Activated CD4-positive, CD25-positive, alpha-beta regulatory T cell treated with anti-CD3 and anti-CD28 coated beads, Interleukin-2, amount 50 U/mL, for 16 hours (primary cell): ENCODE measurements at places on chromosomes 5 and 9.

DNA sequence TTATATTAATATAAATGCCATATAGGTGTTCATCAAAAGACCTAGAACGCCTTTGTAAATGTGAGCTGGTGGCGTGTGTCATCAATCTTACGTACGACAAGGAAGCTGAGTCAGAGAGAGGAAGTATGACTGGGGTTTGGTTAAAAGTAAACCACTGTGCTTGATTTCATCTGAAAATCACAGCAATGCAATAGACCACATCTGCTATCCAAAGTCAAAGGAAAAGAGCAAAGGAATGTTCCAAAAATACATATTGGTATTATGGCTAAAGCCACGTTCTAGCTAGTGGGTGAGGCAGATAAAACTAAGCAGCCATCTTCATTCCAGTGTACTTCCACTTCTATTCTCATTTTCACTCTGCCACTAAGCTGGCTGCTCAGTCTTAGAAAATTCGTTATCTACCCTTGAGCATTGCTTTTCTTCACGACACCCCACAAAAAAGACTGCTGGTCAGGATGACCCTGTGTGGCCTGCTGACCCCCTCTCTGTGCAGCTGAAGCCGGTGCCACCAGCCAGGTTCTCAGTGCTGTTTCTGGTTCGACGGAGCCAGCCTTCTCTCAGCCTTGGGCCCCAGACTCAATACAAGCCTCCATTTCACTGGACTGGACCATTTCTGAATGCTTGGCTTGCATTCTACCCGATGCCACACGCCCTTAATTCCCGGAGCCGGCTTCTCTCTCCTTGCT lies 23.8 kb downstream of the SHC3 start:
- DNase-seq = no peak

DNA sequence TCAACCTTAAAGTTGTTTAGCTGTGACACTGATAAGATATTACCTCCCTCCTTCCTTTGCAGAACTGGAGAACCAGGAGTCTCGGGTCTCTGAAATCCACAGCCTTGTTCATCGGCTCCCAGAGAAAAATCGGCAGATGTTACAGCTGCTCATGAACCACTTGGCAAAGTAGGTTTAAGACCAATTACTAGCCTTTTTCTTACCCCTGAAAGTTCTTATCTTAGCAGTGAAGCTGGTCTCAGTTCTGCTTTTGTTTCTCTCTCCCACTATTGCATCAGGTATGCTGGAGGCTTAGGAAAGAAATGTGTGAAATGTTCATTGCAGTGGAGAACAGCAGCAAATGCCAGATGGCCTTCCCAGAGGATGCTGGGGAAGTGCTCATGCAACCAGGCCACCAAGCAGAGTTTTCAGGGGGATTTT lies 287.4 kb downstream of the ARHGAP26 start:
- DNase-seq = no peak

- no peak for DNase-seq
Measured at GRCh38 chr9:21385131-21385670, at the start of gene IFNA2. Gene IFNA2, minus strand, starts transcription at chr9:21385398. Its CDS starts 69 bp downstream, at chr9:21385329.

DNA sequence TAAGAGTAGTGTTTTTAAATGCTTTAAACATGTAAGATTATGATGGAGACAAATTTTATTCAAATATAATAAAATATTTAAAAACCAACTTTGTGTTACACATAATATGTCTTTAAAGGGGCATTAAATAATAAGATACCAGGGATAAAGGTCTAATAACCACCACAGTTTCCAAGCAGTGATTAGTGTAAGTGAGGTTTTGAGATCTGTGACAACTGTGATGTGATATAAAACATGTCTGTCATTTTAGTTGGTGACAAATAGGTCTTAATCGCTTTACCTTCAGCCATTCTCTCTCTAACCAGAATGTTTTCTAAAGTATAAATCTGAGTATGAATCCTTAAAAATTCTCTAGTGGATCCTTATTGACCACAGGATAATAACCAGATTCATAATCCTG lies 28.1 kb downstream of the PPIP5K2 start:
- no peak for DNase-seq

GRCh38 chr5:155625897-155626543 lies 612.5 kb downstream of the KIF4B start:
- DNase-seq = no peak

- peak; percentile 2 for DNase-seq
Measured at GRCh38 chr5:39424736-39425637, at the start of gene DAB2. Gene DAB2, minus strand, starts transcription at chr5:39424980. Its CDS starts 30,660 bp downstream, at chr5:39394320.
